ENCODE measurements at places on chromosomes 16 and 17.

DNA sequence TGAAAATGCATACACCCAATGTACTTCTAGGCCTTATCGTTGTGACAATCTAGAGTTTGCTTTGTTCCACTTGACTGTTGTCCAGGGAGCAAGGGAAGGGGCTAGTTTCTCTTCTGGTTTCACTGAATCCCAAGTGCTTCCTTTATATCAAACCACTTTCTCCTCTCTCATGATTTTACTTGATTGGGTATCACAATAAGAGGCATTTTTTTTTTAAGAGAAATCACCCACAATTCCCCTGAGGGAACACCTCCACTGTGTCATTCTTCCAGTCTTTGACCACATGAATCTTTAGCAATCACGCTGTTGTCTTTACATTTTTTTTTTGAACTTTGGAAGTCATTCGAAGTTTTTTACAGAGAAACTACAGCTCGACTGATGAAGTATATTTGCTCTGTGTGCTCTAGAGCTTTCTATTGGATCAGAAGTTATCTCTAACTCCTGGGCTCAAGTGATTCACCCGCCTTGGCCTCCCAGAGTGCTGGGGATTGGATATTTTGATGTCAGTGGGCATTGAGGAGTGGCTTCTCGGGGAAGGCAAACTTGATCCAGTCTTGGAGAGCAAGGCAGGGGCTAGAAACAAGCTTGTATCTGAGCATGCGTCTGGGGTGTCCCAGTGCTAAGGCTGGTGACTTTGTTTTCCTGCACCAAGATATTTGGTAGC is 3.0 kb downstream of the CDH1 start:
- no peak for DNase-seq

GRCh38 chr16:4649744-4650442 is 25.3 kb downstream of the MGRN1 start:
- DNase-seq, result no peak

DNA sequence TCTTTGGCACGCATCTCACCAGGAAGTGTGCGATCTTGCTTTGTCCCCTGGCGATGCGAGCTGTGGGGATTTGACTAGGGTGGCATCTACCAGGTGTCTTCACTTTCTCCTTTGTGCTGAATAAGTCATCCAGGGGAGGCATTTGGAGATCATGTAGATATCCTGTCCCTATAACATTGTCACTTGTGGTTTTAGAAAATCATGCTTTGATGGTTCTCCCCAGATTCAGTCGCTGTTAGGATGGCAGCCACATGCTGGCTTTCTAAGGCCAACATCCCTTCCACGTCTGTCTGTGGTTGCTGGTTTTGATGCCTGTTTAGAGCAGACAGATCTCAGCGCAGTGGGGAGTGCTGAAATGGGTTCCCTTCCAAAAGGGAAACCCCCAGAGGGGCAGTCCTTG is 2.5 kb downstream of the ADAD2 start:
- no peak for DNase-seq

DNA sequence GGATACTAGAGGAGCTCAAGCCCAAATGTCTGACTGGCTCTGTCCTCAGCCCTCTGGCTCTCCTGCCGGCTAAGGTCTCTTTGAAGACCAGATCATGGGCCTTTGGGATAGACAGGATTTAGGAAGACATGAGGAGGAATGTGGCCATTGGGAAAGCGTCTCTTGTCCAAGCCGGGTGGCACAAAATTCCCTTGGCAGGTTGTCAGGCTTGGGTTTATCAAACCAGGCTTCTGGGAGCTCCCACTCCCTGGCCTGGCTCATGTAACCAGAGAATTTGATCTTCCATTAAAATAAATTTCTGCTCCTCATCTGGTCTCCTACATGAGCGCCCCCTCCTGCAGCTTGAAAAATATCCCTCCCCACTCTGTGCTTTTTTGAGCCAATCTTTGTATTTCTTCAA is 71.1 kb downstream of the IRX3 start:
- no peak for DNase-seq

GRCh38 chr16:58348986-58349385 is 43.3 kb upstream of the GINS3 start:
- DNase-seq, result no peak

DNA sequence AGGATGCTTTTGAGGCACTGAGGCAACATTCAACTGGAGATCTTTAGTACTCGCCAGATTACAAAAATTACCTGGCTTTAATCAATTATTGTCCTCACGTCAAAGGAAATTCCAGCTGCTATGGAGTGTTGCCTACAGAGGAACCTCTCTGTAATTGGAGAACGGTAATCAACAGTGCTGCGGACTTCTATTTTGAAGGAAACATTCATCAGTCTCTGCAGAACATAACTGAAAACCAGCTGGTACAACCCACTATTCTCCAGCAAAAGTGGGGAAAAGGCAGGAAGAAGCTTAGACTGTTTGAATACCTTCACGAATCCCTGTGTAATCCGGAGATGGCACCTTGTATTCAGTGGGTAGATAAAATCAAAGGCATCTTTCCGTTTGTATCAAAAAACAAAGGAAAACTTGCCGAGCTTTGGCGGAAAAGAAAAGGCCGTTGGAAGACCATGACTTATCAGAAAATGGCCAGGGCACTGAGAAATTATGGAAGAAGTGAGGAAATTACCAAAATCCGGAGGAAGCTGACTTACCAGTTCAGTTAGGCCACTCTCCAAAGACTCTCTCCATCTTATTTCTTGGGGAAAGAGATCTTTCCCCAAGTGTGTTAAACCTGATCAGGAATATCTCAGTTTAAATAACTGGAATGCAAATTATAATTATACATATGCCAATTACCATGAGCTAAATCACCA is 3.0 kb downstream of the SLC35G3 start:
- DNase-seq, result no peak

DNA sequence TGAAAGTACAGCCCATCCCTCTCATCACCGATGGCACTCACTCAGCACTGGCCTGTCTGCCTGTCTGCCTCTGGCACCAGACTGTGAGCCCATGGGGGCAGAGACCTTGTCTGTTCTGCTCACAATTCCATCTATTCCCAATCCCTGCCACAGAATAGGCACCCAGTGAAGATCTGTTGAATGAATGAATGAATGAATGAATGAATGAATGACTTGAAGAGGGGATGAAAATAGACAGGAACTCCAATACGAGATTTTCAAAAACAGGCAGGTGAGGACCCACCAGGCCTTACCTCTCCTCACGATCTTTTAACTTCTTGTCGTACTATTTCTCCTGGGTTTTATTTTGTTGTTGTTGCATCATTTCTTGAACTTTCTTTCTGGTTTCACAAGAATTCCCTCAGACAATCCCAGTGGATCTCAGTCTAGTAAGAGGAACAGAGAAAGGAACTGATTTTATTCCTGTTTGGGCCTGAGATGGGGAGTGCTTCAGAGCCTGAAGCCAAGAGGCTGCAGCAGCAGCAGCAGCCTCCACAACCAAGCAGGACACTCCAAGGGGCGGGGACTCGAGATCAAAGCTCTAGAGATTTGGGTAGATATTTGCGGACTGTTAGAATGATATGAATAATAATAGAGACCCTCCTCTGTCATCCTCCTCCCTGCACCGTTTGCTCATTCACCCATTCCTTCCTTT is 17.7 kb downstream of the KRT9 start:
- DNase-seq, result no peak

Measured in stimulated activated naive CD4-positive, alpha-beta T cell treated with Interleukin-2 at 50 U/mL for 16 hours (primary cell).